Renal cortex interstitium (tissue), 15 donors: ENCODE measurements at places on chromosomes 6 and 20. TPM values are rescaled to one million over a fixed set of nuclear protein-coding genes. Genes with fewer than 3 reads are reported as not detected.

Gene ABCF1
- polyA plus RNA-seq, result 68.1 TPM

Gene SYS1
- polyA plus RNA-seq, result 34.1 TPM

Gene MCCD1
- polyA plus RNA-seq, result 19.2 TPM

Gene HTR1E
- polyA plus RNA-seq, result 0.45 TPM

DNA sequence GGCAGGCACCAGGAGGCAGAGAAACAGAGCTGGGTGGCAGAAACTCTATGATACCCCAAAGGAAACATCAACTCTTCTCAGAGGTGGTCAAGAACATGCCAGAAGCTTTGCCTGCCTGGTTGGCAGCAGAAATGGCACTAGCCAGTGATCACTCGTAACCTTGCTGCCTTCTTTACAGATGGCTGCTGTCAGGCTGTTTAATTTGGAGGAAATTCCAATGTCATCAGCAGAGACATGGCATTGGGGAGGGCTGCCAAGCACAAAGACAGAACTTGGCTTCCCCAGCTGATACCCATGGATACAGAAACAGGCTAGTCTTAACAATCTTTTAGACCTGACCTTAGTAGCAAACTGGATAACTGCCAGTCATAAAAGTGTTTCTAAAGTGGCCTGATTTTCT lies 153.6 kb downstream of the GMPR start:
- DNase-seq, result no peak

- peak; percentile 78 for DNase-seq
Measured at GRCh38 chr6:16206595-16207037, 31.8 kb upstream of the GMPR start.

GRCh38 chr6:89024456-89024855 lies 56.1 kb upstream of the PNRC1 start:
- DNase-seq, result no peak

Gene IYD
- polyA plus RNA-seq, result 4.0 TPM

Gene CYP24A1
- 3.4 TPM for polyA plus RNA-seq

Gene ESR1
- polyA plus RNA-seq, result 0.53 TPM

- DNase-seq, result no peak
Measured at GRCh38 chr20:19554666-19555065, 203.4 kb upstream of the RIN2 start.

DNA sequence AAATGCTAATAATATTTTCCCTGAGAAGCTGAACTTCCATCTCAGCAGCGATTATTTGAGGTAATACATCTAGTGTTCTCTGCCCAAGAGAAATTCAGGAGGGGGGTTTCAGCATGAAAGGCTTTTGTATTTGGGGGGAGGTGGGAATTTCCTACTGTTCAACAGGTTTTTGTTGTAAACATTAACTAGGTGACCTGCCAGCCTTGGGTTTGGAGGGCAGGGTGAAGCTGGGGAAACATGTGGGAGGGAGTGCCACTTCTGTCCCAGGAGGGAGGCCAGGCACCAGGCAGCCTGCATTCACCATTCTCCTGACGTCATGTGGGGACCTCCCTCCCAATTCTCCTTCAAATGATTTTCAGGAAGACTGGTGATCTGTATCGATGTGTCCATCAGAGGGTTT lies 37.7 kb upstream of the PKHD1 start:
- peak; percentile 65 for DNase-seq

DNA sequence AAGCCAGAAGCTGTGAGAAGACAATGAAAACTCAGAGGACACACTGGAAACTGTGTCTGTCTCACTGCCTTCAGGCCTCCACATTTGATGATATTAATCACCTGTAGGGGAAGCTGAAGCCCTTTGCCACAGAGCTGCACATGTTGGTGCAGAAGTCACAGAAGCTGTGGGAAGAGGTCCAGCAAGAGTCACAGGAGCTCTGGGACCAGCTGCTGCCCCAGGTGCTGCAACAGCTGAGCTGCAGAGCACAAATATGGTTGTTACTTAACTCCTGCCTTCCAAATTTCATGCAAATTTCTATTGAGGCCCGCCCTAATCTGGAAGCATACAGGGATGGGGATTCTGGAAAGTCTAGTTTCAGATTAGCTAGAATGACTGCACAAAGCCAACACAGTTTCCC lies 169.3 kb downstream of the OGFRL1 start:
- no peak for DNase-seq

- DNase-seq, result no peak
Measured at GRCh38 chr6:139655783-139656705, 281.6 kb upstream of the CITED2 start.

Gene RNF217
- 14.1 TPM for polyA plus RNA-seq

GRCh38 chr6:105967917-105968602 lies 118.1 kb upstream of the PRDM1 start:
- no peak for DNase-seq

- DNase-seq, result no peak
Measured at GRCh38 chr6:135002974-135003703, 51.5 kb downstream of the HBS1L start.

Gene CYB5R4
- 6.1 TPM for polyA plus RNA-seq

Gene WFDC2
- 249 TPM for polyA plus RNA-seq

DNA sequence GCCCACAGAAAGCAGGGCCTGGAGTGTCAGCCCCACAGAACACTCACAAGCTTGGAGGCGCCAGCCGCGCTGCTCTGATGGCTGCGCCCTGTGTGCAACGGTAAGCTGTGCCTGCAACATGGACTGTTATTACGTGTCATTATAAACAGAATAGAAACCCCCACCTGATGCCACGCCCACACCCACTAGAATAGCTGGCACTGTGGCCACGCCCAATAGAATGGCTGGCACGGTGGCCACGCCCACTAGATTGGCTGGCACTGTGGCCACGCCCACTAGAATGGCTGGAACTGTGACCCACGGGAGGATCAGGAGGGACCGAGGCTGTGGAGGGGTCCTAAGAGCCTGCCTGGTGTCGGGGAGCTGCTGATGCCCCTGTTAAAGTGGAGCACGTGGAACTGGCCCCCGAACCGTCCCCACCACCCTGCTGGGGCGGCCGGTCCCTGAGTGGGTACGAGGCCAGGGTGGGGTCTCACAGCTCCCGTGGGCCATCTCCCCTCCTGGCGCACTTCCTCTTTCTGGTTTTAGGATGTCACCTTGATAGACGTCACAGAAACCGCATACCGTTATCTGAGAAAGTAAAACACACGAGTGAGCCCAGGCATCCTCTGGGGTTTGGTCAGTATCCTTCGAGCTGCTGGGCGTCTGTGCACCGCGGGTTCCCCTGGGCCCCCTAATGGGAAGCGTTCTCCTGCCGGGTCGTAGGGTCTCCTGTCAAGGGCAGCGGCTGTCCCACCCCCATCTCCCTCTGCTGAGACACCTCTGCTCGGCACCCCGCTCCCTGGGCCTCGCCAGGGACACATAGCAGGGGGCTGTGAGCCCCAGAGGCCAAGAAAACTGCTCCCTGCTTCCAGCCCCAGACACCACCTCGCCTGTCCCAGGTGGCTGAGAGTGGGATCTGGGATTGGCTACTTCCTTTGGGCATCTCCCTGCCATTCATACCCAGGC lies 25.4 kb downstream of the SLC17A9 start:
- no peak for DNase-seq

Gene HEY2
- 7.6 TPM for polyA plus RNA-seq

Gene NKX2-2
- polyA plus RNA-seq, result not detected

Gene GPR6
- polyA plus RNA-seq, result not detected

Gene PROKR2
- not detected for polyA plus RNA-seq

Gene ECT2L
- polyA plus RNA-seq, result 0.42 TPM

Gene IRF4
- polyA plus RNA-seq, result 0.11 TPM

GRCh38 chr6:106849120-106849519 lies 125.4 kb downstream of the CD24 start:
- no peak for DNase-seq

DNA sequence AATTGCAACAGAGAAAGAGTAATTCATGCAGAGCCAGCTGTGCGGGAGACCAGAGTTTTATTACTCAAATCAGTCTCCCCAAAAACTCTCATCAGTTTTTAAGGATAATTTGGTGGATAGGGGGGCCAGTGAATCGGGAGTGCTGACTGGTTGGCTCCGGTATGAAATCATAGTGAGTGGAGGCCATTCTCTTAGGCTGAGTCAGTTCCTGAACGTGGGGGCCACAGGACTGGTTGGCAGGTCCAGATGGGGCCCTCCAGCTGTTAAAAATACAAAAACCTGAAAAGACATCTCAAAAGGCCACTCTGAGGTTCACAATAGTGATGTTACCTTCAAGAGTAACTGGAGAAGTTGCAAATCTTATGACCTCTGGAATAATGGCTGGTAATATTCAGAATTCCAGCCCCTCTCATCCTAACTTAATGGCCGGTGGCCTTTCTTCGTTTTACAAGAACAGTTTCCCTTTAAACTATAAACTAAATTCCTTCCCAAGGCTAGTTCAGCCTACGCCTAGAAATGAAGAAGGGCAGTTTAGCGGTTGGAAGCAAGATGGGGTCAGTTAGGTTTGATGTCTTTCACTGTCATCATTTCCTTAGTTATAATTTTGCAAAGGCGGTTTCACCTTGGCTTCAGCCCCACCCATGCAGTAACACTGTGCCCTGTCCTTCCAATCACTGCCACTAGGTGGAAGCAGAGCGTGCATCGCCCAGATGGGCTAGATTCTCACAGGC lies 6.8 kb upstream of the MICA start:
- DNase-seq, result peak; percentile 62

GRCh38 chr6:152726313-152726712 lies 24.3 kb upstream of the VIP start:
- no peak for DNase-seq

DNA sequence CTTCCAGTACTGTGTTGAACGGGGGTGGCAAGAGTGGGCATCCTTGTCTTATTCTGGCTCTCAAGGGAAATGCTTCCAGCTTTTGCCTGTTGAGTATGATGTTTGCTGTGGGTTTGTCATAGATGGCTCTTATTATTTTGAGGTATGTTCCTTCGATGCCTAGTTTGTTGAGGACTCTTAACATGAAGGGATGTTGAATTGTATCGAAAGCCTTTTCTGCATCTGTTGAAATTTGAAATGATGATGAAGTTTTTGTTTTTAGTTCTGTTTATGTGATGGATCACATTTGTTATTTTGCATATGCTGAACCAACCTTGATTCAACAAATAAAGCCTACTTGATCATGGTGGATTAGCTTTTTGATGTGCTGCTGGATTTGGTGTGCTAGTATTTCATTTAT lies 48.0 kb downstream of the RPRD1B start:
- no peak for DNase-seq

Gene CLIC5
- 208 TPM for polyA plus RNA-seq

GRCh38 chr20:9286501-9287461 lies 217.9 kb downstream of the PLCB4 start:
- no peak for DNase-seq

DNA sequence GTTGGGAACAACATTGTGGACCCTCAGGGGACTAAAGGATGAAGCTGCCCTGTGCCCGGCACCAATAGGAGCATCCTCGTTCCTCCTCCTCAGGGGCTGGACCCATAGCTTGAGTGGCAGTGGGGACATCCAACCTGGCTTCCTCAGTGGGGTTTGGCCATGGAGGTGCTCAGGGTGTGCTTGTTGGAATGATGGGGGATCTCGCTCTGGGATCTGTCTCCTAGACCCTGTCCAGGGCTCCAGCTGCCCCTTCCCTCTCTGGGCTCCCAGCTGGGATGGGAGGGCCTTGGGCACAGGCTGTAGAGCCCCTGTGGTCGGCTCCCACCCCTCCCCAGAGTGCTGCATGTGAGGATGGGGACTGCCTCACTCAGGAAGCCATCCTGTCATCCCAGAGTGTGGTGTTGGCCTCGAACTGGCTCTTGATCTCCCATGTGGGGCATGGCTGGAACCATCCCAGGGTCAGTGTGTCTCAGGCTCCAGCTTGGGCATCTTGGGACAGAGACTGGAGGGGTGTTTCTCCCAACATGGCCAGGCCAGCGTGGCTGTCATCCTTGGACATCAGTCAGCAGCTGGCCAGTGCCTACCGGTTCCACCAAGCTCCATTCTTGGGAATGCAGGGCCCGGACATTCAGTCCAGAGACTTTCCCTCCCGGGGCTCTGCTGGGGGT lies 9.5 kb upstream of the MYT1 start:
- DNase-seq, result no peak

Gene TDRD6
- polyA plus RNA-seq, result 2.1 TPM

DNA sequence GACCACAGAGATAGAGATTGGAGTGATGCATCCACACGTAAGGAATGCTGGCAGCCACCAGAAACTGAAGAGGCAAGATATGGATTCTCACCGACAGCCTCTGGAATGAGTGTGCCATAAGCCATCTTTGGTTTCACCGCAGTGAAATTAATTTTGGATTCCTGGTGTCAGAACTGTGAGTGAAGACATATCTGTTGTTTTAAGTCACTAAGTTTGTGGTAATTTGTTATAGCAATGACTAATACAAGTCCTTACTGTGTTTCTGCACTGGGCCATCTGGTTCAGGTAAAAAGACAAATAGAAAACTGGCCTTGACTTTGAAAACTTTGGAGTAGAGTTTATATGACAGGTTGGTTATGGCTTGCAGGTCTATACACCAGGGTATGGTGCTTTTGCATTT lies 261.9 kb downstream of the PHF3 start:
- DNase-seq, result no peak

DNA sequence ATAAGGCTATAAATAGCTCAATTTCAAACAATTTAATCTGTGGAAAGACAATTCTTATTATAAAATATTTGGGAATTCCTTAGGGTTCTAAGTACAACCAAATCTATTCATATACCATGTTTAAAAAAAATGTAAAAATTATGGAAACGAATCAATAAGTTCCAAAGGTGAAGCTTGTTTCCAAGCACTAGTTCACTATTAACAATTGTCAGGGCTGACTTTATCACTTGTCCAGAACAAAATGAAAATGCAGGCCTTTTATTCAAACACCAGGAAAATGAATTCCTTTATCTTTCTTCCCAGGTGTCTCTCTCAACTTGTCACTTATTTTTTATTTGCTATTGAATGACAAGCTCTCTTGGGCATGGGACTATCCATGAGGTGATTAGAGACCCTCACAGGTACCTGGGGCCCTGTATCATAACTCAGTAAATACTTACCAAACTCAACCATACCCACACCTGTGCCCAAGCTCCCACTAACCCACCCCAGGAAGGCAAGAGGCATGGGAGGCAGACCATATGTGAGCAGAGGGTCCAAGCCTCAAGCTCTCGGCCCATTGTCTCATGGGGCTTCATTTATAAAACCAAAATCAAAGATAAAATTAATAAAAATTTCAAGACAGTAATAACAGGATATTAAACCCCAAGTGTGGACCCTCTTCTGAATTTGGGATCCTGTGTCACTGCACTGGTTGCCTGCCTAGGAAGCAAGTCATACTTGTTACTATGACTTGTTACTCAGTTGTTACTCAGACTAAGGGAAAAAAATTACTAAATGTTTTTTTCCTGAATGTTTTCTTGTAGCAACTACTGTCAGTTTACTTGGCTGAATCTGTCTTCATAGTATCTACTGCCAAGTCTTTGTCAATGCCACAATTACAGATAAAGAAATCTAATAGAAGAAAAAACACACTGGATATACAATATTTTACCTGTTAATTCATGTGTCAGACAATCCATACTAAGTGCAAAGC lies 54.7 kb downstream of the PTPRK start:
- DNase-seq, result no peak

GRCh38 chr6:137218473-137218916 lies 690 bp downstream of the IFNGR1 start:
- peak; percentile 40 for DNase-seq

GRCh38 chr6:157649311-157650260 lies 173.5 kb upstream of the SNX9 start:
- DNase-seq, result no peak

Gene ZBTB46
- 20.0 TPM for polyA plus RNA-seq

- DNase-seq, result no peak
Measured at GRCh38 chr6:3175715-3176402, 18.5 kb upstream of the TUBB2A start.

GRCh38 chr20:55928266-55928665 lies 77.1 kb downstream of the CBLN4 start:
- peak; percentile 22 for DNase-seq
